Stomach (tissue), 19 donors: ENCODE measurements at places on chromosomes 5 and 9. TPM values are rescaled to one million over a fixed set of nuclear protein-coding genes. Genes with fewer than 3 reads are reported as not detected.

The RGS3 gene
- total RNA-seq, result 49.6 TPM

GRCh38 chr5:167452136-167452535, 839.3 kb upstream of the WWC1 start:
- no peak for DNase-seq

DNA sequence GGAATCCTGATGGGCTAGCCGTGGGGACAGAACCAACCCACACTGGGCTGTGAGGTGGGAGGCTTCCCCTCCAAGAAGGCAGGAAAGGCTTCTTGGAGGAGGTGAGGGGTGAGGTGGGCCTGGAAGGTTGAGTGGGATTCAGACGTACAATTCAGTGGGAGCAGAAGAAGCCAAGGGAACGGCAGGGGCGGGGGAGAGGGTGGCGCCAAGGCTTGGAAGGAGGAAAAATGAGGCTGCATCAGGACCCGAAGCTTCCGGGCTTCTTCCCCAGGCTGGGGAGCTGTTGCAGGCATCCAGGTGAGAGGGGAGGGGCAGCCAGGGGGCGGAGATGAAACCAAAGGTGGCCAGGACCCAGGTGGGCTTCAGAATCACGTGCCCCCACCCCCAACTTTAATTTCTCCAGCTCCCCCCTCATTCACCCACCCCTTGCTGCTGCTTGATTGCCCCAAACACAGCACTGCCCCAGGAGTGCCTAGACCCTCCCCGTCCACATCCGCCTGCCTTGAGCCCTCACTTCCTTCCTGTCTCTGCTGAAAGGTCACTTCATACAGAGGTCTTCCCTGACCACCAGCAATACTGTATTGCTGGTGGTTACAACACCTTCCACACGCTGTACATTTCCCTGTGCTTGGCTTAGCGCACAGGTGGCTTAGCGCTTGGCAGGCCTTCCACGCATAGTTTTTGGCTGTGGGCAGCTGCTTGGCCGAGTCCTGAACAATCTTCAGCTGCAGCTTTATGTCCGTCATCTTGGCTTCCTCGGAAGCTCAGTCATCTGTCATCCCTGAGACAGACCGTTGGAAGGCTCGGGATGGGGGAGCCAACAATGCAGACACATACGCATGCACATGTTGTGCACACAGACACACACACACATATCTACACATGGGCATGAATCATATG, 193.5 kb downstream of the RGS3 start:
- DNase-seq, result no peak

DNA sequence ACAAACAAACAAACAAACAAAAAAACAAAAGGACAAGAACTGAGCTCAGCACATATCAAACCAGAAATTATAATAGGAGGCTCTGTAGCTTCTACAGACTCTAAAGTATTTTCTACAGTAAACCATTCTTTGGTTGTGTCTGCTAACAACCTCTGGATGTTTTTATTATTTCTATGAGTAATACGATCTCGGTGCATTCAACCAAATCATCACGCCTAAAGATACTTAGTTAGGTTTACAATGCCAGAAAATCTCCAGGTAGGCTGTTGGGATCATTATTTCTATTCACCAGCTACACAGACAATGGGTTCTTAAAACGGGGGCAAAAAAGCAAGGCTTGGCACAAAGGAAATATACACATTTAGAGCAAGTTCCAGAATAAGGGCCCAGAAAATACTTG, 41.6 kb upstream of the ALDOB start:
- DNase-seq, result no peak

DNA sequence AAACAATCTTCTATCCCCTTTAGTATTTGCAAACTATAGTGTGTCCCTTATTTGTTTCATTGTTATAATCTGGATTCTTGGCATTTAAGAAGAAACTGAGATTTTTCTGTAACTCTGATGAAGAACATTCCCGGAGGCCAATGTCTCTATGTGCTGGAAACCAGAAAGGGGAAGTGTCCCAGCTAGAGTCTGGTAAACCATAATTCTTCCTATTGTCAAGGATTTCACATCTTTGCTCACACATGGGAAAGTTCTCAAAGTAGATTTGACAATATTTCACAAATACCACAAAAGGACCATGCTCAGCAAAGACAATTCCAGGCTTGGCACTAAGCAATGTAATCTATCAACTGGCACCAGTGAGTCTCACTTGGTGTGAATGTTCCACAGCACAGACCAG, 146.8 kb downstream of the MUSK start:
- no peak for DNase-seq

DNA sequence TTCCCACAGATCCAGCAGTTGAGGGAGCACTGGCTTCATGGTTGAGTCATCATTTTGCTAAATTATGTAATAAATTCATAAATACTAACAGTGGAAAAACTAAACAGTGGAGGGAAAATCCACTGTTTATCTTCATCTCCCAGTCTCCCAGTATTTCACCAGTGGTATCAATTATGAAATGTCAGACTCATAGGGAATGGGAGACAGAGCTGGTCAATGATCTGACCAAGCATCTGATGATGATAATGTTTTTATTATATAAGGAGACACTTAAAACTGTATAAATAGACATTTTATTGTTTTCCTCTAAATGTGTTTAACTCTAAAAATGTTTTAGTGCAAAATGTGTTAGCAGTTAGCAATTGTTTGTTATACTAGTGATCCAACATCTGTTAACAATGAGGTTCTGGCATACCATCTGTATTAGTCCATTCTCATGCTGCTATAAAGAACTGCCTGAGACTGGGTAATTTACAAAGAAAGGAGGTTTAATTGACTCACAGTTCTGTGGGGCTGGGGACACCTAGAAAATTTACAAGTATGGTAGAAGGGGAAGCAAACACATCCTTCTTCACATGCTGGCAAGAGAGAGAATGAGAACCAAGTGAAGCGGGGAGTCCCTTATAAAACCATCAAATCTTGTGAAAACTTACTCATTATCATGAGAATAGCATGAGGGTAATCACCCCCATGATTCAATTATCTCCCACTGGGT, 11.8 kb upstream of the REEP5 start:
- no peak for DNase-seq

DNA sequence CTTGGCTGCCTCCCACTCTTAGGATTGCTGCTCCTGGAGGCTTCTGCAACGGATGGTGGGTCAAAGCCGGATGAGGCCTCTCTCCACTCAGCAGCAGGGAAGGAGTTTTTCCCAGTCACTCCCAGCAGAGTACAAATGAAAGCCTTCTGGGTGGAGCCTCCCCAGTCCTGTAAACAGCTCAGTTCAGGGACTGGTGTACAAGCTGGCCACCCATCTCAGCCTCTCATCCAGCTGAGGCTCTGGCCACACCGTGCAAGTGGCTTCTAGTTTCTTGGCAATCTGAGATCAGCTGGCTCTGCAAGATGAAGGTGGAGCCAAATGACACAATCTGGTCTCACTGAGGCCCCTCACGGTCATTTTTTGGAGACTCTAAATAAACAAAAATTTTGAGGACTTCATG, 10.0 kb downstream of the GPX3 start:
- peak; percentile 65 for DNase-seq

The FAT2 gene
- total RNA-seq, result 0.58 TPM

DNA sequence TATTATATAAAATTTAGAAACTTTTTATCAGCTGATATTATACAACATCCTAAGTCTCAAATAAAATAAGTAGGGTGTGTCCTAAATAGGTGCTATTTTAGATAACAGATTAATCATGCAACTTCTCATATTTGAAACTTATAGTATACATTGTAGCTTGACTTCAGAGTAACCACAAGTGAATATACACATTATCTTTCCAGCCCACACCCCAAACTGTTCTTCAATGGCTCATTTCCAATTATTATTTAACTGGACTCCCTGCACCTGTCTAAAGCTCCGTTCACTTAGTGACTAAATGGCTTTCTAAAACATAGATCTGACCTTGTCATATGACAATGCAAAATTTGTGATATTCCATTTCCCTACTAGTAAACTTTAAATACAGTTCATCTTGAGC, 490.9 kb upstream of the RGMB start:
- DNase-seq, result no peak

The HK3 gene
- 2.6 TPM for total RNA-seq

DNA sequence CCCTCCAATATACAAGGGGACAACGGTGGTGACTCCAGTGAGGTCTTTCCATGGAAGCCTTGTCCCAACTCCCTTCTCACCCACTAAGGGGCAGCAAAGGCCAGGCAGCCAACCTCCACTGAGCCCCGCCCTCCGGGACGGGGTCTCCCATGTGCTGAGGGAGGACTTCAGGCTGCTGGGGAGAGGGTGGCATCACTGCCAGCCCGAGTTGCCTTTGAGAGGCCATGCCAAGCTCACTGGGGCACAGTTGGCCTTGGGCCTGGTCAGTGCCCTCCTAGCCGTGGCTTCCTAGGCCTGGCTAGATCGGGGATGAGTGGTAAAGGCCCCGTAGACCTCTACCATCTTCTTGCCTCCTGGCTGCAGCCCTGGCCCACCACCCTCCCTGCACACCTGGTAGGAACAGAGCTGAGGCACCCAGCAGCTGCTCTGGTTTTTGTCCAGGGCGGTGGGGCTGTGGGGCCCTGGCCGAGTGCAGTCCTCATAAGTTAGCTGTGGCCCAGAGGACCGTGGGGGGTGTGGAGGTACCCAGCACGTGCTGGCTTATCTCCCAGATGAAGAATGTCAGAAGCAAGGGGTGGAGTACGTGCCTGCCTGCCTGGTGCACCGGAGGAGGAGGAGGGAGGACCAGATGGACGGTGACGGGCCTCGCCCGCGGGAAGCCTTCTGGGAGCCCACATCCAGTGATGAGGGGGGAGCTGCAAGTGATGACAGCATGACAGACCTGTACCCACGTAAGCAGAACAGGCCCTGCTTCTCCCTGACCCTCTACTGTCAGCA, 3.2 kb downstream of the SURF2 start:
- DNase-seq, result no peak

GRCh38 chr9:130664251-130665028, at the start of gene PRDM12:
Gene PRDM12, plus strand, starts transcription at chr9:130664594. Its CDS starts 60 bp downstream, at chr9:130664654.
- no peak for DNase-seq

The TMEM215 gene
- not detected for total RNA-seq

The SOX30 gene
- not detected for total RNA-seq

- no peak for DNase-seq
These were observed 10.5 kb upstream of the PLEKHG4B start for GRCh38 chr5:81391-82021.

- peak; percentile 74 for DNase-seq
These were observed 22.2 kb upstream of the CMBL start for GRCh38 chr5:10329820-10330481.

The SHC3 gene
- 1.2 TPM for total RNA-seq

The KIAA1958 gene
- total RNA-seq, result 11.7 TPM

The RNF208 gene
- total RNA-seq, result 2.3 TPM

The OTP gene
- total RNA-seq, result not detected

DNA sequence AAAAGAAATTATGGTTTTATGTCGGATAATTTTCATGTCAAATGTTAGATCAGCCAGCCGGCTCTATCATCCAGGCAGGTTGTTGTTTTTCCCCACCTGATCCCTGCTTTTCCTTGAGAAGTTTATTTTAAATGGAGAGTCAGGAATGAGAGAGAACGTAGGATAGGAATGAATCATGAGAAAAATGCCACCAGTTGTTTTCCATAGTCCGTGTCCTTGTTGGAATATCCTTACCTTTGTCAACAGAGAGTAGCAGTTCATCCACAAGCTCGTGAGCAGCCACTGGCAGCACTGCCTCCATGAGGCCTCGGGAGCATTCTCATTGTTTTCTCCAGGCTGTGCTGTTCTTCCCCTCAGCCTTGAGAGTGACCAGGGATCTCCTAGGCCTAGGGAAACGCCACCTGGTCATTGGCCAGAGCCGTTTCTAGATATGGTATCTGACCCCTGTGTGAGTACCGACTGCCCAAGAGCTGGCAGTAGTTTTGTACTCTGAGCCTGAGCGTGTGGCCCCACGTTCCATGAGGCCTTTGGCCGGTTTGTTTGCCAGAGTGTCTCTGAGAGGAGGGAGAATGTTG, 293.3 kb downstream of the FANCC start:
- no peak for DNase-seq

The FOXD4L3 gene
- total RNA-seq, result not detected

- no peak for DNase-seq
These were observed 56.6 kb downstream of the TEK start for GRCh38 chr9:27165670-27166069.

The CYSTM1 gene
- 263 TPM for total RNA-seq
